ENCODE measurements at places on chromosomes 4 and X.

GRCh38 chr4:24067367-24068193 is 177.7 kb upstream of the PPARGC1A start:
- no peak for DNase-seq

- no peak for DNase-seq
Observed at GRCh38 chr4:123452616-123453015, 56.0 kb downstream of the SPRY1 start.

- no peak for DNase-seq
Observed at GRCh38 chrX:25004485-25005032, 11.2 kb downstream of the ARX start.

GRCh38 chrX:49272421-49272820 is 2.8 kb downstream of the PPP1R3F start:
- DNase-seq, result no peak

GRCh38 chr4:25245181-25245580 is 11.3 kb downstream of the PI4K2B start:
- DNase-seq, result no peak

Measured in activated CD4-positive, alpha-beta T cell treated with anti-CD3 and anti-CD28 coated beads, Interleukin-2, amount 50 U/mL, for 24 hours (primary cell).